Activated T-cell treated with anti-CD3 and anti-CD28 coated beads, Interleukin-2, amount 50 U/mL, for 1 hour (primary cell): ENCODE measurements at places on chromosomes 11 and 22.

DNA sequence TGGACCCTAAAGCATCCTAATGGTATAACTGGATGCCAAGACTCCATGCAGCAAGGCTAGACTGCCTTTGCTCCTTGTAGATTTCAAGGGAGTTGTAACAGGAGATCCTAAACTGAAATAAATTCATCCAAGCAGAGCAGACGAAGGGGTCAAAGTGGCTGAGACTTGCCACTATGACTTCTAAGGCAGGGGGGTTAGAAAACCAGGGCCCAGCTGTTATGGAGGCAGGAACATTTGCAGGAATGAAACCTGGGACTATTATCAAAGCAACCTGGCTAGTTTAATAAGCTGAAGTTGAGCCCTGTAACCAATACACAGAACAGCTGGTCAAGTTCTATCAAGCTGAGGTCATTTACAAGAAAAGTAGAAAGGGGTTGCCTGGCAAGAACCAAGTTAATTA lies 122.2 kb upstream of the TRPC6 start:
- DNase-seq, result no peak

DNA sequence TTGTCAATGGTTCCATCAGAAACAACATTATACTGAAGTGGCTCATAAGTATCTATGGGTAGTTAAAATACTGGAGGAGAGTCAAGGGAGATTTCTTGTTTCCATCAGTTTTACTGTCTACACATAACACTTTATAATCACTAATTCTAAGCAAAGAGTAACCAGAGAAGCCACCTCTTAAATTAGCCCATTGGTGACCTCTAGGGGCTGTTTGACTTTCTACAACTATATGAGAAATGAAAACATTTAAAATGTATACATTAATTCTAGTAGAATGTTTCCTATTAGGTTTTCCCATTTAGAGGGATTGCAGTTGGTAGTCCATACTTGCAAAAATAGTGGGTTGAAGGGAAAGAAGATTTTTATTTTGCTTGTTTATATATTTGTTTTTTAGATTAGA lies 504.3 kb downstream of the FAM181B start:
- DNase-seq, result no peak

DNA sequence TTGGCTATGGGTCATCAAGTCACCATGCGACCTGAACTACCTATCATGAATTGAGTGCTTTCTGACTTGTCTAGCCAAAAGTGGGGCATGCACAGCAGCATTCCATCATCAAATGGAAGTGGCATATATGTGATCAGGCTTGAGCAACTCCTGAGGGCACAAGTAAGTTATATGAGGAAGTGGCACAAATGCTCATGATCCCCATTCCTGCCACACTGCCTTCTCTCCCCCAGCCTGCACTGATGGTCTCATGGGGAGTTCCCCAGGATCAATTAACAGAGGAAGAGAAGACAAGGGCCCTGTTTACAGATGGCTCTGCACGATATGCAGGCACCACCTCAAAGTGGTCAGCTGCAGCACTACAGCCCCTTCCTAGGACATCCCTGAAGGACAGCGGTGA lies 21.8 kb downstream of the MS4A4E start:
- no peak for DNase-seq

GRCh38 chr11:100925935-100926334 lies 203.7 kb downstream of the PGR start:
- no peak for DNase-seq

DNA sequence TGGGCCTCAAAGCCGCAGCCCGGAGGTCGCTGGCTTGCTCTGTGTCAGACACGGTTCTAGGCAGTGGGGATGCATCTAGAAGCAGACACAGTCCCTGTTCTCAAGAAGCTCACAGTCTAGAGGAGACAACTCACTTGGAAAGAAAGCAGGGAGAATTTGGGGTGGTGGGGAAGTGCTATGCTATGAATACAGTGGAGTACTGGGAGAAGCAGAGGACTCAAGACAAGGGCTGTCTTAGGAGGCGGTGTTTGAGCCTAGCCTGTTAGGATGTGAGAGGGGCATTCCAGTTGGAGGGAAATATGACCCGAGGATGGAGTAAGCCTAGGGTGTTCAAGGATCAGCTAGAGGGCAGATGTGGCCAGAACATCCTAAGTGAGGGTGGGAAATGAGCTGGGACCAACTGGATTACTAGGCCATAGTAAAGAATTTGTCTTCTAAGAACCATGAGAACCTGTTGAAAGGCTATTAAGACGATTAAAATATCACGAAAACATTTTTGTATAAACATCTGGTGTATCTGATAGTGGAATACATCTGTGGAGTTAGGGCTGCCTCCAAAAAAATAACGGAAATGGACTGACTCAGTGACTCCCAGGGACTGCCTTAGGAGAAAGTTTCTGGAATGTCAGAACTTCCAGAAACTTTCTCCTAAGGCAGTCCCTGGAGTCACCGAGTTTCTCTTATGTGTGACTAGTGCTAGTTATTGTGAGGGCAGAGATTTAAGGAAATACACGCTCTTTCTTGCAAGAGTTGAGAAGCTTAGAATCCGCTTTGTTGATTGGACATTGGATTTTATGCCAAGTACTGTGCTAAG lies 1.1 kb upstream of the PITPNB start:
- DNase-seq, result no peak

- no peak for DNase-seq
Observed at GRCh38 chr22:39748877-39749276, 144.7 kb downstream of the ENTHD1 start.

DNA sequence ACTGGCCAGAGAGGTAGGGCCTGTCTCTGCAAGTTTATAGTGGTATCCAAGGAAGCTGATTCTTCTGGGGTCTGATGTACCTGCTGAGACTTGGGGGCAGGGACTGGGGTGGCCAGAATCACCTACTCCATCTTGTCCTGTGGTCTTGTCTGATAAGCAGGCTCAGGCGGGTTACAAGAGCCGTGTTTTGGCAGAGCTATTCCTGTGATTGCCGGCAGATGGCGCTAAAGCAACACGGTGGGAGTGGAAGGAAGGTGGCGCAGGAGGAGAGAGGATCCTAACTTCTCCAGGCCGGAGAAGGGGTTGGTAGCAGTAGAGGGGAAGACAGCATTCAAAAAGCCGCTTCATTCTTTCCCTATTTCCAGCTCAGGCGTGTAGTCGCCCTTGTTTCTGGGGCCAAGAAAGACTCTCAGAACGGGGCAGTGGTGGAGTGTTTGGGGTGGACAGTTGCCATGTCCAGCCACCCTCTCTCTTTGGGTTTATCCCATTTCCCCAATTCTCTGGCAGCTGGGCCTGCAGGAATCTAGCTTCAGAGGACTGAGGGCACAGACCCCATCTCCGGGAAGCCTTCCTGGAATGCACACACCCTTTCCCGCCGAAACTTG lies 15.1 kb downstream of the CHRM1 start:
- DNase-seq, result peak; percentile 81

DNA sequence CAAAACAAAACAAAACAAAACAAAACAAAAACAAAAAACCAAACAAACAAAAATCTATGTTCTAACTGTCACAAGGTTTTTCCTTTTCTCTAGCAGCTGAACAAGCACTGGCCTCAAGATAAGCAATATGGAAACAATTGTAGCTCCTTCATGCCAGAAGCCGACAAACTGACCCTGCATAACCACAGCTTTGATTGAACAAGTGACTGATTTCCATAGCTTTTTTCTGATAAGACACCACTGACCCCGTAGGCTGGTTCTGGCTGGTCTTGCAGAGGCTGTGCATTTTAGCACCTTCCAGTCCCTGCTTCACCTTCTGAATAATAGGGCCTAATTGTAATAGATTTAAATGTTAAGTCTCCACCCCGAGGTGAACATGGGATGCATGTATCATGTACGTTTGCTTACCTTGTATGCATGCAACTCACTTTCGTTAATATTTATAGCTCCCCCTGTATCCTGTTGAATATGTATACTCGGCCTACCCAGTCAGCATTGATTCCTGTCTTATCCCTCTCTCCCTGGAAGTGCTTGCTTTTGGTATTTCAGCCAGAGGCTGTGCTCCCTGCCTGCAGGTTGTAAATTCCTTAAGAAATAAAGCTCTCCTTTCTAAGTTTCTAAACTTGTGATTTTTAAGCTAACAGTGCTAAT lies 49.6 kb downstream of the CNTF start:
- no peak for DNase-seq
